ENCODE measurements at places on chromosomes 3 and 15.

GRCh38 chr15:48565560-48566482 is 79.7 kb downstream of the FBN1 start:
- DNase-seq = no peak

- no peak for DNase-seq
These were observed 920.7 kb upstream of the NR2F2 start for GRCh38 chr15:95409626-95410310.

DNA sequence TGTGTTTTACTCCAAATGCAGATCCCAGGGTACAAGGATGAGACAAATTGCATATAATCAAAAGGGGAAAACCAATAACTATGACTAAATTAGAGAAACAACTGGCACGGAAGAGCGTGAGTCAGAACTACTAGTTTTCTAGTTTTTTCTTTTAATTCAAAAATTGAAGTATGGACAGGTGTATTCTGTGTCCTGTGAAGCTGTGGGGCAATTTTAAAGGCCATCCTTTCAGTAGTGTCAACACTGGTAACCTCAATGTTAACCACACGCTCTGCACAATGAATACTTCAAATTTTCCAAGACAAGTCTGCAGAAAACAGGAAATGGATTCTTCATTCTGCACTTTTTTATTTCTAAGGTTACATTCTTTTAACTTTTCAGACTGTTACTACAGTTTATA is 32.5 kb upstream of the GOLGA8A start:
- no peak for DNase-seq

DNA sequence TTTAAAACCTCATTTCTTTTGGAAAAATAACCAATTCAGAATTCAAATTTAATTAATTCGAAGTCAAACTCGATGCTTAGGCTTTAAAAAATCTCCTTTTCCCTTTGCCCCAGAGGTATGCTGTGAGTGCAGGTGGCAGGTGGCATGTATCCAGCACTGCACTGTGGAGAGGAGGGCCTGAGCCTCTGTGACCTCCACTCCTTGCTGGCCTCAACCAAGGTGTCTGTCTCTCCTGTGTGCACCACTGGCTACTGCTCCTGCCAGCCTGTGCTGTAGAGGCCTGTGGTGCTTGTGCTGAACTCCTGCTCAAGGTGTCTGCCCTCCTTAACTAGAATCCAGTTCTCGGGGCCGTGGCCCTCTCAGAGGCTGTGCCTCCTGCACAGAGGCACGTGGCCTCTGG is 56.2 kb upstream of the NEDD4 start:
- no peak for DNase-seq

Data from GM20000 (cell line).